ENCODE measurements at places on chromosomes 5 and 9.
A peak's percentile ranks its signal among the peaks of the same experiment; 100 is the strongest.

DNA sequence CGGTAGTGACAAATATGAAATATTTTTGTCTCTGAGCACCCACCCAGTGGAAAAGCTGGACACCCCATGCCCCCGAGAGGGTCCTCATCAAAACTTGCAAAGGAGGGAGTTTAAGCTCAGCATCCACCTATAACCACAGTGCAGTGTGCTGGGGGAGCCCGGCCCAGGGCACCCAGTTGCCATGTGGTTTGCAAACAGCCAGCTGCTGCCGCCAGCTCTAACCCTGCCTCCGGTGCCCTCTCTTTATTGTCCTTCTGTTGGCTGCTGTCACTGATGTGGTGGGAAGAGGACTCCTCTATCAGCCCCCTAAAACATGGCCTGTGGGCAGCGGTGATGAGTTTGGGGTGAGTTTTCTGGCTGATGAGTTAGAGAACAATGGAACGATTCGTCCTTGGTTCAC, 160.9 kb upstream of the MVB12B start:
- no peak for DNase-seq

- no peak for DNase-seq
These were observed 335.8 kb downstream of the GADD45G start for GRCh38 chr9:89940625-89941024.

- peak; percentile 90 for DNase-seq
These were observed 42.4 kb downstream of the FYB1 start for GRCh38 chr5:39176759-39177630.

- peak; percentile 97 for DNase-seq
These were observed 228.2 kb upstream of the TYRP1 start for GRCh38 chr9:12464910-12465512.

GRCh38 chr9:83598487-83598886, 24.5 kb upstream of the IDNK start:
- peak; percentile 10 for DNase-seq

DNA sequence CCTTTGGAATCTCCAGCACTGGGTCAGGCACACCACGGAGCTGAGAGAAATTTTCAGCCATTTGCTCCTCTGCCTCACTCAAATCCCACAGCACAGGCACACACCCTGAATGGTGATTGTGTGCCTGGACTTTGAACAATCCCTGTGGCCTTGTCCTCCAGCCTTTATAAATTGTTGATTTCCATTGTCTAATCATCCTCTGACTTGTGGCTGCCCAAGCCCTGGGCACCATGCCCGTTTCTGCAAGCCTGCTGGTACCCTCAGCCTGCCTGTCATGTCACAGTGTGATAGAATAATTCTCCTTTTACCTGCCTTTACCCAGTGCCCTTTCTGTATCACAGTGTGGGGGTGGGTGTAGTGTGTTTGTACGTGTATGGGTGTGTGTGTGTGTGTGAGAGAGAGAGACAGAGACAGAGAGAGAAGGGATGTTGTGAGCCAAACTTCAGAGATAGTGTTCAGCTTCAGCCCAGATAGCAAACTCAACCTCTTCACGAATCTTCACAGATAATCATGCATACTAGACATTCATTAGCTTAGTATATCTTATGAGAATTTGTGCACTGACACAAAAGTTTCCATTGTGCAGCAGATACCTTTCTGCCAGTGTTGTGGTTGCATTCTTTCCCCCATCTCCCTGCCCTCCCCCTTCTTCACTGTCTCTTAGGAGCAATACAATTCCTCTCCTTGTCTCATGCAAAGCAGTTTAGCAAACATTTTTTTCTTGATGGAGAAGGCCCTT, 27.8 kb upstream of the SLC44A1 start:
- peak; percentile 25 for DNase-seq

- DNase-seq: peak; percentile 78
These were observed 97.1 kb downstream of the GOLPH3 start for GRCh38 chr5:32076699-32077695.

DNA sequence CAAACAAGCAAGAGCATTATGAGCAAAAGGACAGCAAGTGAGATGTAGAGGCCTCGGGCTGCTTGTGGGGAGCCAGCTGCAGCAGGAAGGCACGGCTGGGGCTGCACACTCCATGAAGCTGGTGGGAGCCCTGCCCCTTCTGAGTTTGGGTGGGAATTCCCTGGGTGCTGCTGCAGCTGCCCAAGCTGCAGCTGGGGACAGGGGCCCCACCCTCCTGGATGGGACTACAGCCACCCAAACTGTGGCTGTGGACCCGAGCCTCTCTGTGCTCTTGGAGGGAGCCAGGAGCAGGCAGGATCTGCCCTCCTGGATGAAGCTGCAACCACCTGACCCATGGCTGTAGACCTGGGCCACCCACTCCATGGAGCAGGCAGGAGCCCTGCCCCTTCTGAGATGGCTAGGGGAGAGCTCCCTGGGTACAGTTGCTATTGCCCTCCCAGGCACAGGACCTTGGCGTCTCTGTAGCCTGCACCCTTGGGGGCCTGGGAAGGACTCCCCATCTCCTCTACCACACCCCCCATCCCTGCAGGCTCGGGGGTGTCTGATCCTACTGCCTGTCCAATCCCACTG, 159.1 kb downstream of the ERCC6L2 start:
- DNase-seq: no peak

DNA sequence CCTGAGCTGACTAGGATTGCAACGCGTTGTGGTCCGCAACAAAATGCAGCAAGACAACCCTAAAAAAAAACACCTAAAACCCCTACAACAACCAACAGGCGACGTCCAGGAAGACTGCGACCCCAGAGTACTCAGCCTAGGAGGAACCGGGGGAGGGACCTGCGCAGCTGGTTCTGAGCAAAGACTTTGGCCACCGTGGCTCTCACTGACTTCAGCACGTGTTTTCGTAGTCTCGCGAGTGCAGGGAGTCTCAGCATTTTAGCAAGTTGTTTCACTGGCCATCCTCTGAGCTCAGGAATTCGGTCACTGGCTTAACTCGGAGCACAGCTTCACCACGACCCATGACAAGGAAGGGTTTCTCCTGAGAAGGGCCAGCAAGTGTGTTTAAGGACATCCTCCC, 8.6 kb upstream of the ZDHHC11 start:
- DNase-seq: no peak

GRCh38 chr5:82105457-82105856, 133.6 kb downstream of the ATG10 start:
- DNase-seq: no peak

DNA sequence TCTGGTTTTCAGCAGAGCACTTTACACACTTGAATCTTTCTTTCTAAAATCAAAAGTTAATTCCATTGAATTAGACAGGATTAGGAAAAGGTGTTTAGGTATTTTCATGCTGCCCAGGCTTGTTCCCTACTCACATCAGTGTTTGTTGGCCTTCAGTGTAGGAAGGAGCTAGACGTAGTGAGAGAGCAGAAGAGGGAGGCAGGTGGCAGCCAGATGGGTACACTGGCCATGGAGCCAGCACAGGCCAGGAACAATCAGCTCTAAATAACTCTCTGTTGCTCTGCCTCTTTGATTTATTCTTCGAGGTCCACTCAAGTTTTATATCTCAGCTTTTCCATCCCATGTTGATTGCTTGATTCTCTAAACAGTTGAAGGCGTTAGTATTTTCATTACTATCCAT, 529.6 kb downstream of the PSAT1 start:
- no peak for DNase-seq
